ENCODE measurements at places on chromosomes 11 and 22.

DNA sequence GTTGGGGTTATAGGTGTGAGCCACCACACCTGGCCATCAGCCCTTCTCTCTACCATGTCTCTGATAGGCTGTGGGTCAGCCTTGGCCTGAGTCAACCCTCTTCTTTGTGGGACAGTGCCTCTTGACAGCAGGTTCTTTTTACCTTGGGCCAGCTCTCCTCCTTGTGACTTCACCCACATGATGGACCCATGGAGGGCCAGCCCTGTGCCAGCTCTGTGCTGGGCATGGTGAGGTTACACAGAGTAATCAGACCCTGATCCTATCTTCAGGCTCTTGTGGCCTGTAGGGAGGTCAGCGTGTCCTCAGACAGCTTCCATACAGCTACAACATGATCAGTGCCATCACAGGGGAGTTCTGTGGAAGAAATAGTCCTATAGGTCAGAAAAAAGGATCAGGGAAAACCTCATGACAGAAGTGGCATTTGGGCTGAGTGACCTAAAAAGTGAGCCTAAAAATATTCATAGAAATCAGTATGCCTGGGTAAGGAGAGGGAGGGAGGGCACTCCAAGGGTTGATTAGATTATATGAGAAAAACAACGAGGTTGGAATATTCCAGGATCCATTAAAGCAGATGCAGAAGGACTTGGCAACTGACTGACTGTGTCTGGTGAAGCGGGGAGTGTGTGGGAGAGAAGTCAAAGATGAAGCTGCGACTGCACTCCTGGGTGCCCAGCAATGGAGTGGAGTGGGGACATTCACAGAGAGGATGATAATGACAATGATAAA lies 17.1 kb downstream of the OTOG start:
- DNase-seq: no peak

GRCh38 chr11:100800202-100800601 lies 113.1 kb downstream of the ARHGAP42 start:
- DNase-seq: no peak

DNA sequence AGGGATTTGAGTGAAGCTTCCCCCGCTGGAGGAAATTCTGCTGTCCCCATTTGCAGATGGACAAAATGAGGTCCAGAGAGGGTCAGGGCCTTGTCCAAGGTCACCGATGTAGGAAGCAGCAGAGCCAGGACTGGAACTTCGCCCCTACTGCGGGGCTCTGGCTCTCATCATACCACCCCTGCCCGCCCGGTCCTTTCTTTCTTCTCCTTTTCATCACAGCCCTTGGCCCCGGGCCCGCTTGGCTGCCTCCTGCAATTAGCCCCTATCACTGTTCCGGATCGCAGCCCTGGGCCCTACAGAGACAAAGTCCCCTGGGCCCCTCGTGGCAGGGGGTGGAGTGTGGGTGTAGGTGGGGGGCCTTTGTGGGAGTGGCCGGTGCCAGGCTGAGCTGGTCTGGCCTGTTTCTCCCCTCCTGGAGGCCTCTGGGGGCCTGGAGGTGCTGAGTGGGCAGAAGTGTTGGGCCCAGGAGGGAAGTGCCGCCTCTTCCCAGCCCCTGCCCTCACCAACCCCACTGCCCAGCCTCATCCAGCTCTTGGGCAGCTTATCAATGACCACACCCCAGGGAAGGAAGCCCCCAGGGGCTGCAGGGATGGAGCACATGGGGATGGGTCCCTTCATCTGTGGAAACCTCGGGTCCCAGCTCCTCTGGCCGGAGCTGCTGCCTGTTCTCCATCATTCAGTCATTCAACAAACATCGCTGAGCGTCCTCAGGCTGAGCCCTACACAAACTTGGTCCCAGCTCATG lies 3.4 kb downstream of the EMID1 start:
- no peak for DNase-seq

GRCh38 chr11:134951305-134951700 lies 539.3 kb upstream of the B3GAT1 start:
- DNase-seq: peak; percentile 74

DNA sequence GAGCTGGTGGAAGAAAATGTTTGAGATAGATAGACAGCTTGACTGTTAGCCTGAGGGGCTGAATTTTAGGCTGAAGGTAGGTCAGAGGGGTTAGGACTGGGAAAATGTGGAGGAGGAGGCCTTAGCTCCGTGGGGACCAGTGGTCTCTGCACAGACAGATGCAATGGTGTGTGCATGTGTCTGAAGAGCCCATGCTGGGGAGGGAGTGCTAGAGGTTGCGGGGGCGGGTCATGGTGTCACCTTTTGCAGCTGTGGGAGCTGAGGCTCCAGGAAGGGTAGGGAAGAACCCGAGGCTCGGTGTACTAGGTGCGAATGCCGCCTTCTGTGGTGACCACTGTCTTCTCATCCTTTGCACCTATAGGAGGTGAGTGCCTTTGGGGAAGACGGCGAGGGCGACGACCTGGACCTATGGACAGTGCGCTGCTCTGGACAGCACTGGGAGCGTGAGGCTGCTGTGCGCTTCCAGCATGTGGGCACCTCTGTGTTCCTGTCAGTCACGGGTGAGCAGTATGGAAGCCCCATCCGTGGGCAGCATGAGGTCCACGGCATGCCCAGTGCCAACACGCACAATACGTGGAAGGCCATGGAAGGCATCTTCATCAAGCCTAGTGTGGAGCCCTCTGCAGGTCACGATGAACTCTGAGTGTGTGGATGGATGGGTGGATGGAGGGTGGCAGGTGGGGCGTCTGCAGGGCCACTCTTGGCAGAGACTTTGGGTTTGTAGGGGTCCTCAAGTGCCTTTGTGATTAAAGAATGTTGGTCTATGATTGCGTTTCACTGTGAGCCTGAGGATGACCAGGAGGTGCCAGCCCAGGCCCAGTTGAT lies 1.6 kb downstream of the SDF2L1 start:
- DNase-seq: no peak

DNA sequence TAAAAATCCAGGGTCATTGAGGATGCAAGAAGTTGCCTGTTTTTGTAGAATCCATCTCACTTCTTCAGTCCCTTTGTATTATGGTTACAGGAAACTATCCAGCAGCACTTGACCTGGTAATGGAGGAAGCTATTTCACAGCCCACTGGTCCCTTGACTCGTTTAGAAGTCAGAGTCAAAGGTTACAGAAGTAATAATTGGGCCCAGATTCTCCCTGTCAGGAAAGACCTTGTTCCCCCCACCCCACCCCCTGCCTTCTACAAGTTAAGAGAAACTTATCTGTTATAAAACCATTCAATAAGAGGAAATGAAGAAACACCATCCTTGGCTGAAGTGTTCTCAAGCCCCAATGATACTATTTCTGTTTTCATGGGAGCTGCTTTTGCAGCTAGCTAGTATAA lies 65.8 kb downstream of the CSTPP1 start:
- no peak for DNase-seq

- DNase-seq: no peak
Observed at GRCh38 chr11:34158661-34159060, 53.2 kb downstream of the NAT10 start.

DNA sequence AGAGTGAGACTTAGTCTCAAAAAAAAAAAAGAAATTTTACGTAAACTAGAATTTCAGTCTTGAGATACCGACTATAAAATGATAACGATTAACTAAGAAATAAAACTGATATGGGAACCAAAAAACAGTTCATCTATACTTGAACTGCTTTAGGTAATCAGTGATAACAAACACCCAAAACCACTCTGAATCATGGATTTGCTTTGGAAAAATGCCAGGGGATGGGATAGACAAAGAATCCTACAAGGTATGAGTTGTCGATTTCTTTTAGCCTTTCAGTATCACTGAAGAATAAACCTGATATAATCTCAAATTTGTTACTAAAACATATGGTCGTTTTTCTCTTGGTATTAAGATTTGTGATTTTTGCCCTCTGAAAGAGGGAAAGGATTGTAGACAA lies 13.7 kb downstream of the CSTF3 start:
- DNase-seq: peak; percentile 71

DNA sequence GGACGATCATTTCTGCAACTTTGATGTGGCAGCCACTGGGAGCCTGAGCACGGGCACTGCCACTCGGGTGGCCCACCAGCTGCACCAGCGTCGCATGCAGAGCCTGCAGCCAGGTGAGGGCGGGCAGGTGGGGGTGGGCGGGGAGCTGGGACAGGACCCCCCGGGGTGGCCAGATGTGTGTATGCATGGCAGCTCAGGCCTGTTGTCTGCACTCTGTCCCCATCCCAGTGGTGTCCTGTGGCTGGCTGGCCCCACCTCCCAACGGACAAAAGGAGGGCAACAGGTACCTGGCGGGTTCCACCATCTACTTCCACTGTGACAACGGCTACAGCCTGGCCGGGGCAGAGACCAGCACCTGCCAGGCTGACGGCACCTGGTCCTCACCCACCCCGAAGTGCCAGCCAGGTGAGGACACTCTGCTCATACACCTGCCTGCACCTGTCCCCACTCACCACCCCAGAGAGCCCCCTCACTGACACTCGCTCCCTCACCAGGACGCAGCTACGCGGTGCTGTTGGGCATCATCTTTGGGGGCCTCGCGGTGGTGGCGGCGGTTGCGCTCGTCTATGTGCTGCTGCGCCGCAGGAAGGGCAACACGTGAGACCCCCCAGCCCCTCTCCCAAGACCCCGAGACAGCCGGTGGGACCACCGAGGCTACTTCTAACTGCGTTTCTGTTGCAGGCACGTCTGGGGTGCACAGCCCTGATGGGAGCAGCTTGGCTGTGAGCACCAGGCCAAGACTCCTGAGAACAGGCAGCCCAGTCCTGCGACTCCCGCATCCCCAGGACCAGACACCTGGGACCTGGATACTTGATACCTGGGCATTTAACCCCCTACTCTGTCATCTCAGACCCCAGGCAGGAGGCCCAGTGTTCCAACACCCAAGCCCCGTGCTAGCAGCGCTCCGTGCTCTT lies 6.7 kb downstream of the SUSD2 start:
- no peak for DNase-seq

GRCh38 chr22:27070594-27070993 lies 413.2 kb downstream of the MIAT start:
- DNase-seq: no peak

GRCh38 chr11:102598272-102598671 lies 26.9 kb downstream of the MMP20 start:
- no peak for DNase-seq

- DNase-seq: no peak
Observed at GRCh38 chr11:13064593-13064992, 55.5 kb downstream of the RASSF10 start.

GRCh38 chr11:75155570-75156422 lies 4.9 kb downstream of the SLCO2B1 start:
- no peak for DNase-seq

DNA sequence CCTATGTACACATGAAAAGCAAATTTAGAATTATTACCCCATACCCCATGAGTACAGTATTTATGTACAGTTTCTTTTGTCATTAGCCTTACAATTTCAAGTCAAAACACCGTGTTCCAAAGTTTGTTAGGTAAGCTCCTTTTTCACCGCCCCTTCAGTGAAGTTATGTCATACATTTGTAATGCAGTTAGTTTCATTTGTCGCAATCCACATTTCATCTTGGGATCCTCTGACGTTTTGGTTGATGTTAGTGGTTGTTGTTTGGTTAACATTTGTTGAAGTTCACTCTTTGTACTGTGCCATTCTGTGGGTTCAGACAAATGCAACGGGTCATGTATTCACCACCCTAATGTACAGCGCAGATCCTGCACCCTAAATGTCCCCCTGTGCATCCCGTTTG lies 45.2 kb downstream of the ARHGEF12 start:
- no peak for DNase-seq

GRCh38 chr11:93216511-93217101 lies 18.8 kb upstream of the SLC36A4 start:
- DNase-seq: peak; percentile 31

DNA sequence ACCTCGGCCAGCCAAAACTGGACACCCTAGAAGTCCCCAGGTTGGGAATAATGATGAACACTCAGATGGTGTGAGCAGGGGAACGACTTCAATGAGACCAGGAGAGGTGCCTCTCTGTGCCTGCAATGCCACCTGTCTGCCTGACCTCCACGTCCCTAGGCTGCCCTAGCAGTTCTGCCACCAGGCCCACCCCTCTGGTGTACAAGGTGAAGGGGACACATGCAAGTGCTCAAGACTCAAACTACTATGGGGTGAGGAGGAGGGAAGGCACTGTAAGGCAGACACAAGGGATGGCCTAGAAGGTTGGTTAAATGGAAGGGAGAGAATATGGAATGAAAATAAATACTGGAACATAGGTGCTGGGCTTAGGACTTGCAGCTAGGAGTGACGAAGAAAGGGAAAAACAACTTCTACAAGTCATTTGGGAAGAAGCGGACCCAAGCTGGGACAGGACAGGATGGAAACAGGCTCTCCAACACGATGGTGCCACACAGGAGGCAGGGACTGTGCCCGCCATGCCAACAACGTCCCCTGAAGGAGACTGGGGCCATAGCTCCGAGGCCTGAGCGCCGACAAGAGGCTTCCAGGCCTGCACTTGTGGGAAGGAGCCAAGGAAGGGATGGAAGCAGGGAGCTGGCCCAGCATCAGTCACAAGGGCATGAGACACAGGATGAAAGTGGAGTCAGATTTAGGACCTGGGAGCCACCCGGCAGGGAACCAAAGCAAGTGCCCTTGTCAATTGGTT lies 18.5 kb downstream of the SERPIND1 start:
- no peak for DNase-seq

GRCh38 chr22:43502306-43502874 lies 90.6 kb downstream of the MPPED1 start:
- no peak for DNase-seq

DNA sequence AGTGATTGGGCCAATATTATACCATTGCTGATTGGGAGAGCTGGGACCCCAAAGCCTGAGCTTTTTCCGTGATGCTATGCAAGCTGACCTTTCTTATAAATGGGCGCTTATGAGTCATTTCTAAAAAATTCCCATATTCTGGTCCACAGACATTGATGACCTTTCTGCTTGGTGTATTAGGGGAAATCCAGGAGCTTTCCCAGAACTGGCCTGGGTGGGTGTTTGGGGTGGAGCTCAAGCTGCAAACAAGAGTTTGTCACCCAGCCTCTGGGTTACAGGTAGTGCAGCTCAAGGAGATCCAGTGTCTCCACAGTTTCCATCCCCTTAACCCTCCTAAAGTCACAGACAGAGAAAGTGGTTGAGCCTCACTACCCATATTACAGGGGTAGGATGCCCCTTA lies 67.7 kb downstream of the CCDC81 start:
- DNase-seq: peak; percentile 53

GRCh38 chr22:33971561-33971961 lies 51.3 kb upstream of the LARGE1 start:
- DNase-seq: peak; percentile 76

GRCh38 chr11:96464700-96465307 lies 75.0 kb downstream of the JRKL start:
- DNase-seq: peak; percentile 72

DNA sequence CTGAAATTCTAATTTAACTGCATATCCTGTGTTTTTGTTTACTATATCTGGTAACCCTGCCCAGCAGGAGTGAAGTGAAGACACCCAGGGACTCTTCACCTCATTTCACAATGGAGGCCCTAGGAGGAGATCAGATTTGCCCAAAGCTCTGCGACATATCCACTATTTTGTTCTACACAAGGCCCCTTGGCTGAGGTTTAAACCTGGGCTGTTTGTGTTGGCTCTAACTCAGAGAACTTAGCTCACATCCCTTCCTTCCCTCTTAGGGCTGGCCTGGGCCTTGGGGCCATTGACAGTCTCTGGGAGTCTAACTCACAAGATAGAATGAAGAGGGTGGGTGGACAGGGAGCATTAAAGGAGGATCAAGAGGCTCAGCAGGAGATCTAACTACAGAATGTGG lies 8.2 kb upstream of the PLA2G3 start:
- DNase-seq: no peak
